A375 (cell line): ENCODE measurements at places on chromosomes 11 and 22. TPM values are rescaled to one million over a fixed set of nuclear protein-coding genes. Genes with fewer than 3 reads are reported as not detected.

The ANKK1 gene
- 0.26 and 0.27 TPM in 2 replicates for total RNA-seq

The SAA4 gene
- not detected in 2 replicates for total RNA-seq

The NFAM1 gene
- not detected in 2 replicates for total RNA-seq

The MB gene
- not detected in 2 replicates for total RNA-seq

The OR8K5 gene
- total RNA-seq, result not detected in 2 replicates

The CCDC87 gene
- total RNA-seq, result 0.11 TPM in 1 of 2 replicates, not detected in the other

The MS4A2 gene
- total RNA-seq, result not detected in 2 replicates

The TIRAP gene
- 6.8 and 7.7 TPM in 2 replicates for total RNA-seq

The OR4A16 gene
- total RNA-seq, result not detected in 2 replicates

The BACE1 gene
- total RNA-seq, result 17.3 and 25.3 TPM in 2 replicates

The CECR2 gene
- total RNA-seq, result 0.48 and 1.0 TPM in 2 replicates

The SLC25A18 gene
- 0.21 TPM in 1 of 2 replicates, not detected in the other for total RNA-seq

The CARD10 gene
- total RNA-seq, result 35.8 and 36.7 TPM in 2 replicates

The CLDN5 gene
- total RNA-seq, result not detected in 2 replicates

The SIRT3 gene
- total RNA-seq, result 10.6 and 10.7 TPM in 2 replicates

The CFAP300 gene
- 1.4 and 4.1 TPM in 2 replicates for total RNA-seq

The GLYATL2 gene
- total RNA-seq, result 0.66 and 1.4 TPM in 2 replicates

The CADM1 gene
- 45.2 and 57.7 TPM in 2 replicates for total RNA-seq

The SLC37A2 gene
- 15.2 and 16.2 TPM in 2 replicates for total RNA-seq

The KRTAP5-1 gene
- not detected in 2 replicates for total RNA-seq

The NELL1 gene
- total RNA-seq, result not detected in 2 replicates

The MFNG gene
- 2.0 and 2.5 TPM in 2 replicates for total RNA-seq

The OR8G1 gene
- total RNA-seq, result 0.38 and 0.64 TPM in 2 replicates

The RTN4R gene
- total RNA-seq, result 1.2 and 1.9 TPM in 2 replicates

The SMIM38 gene
- 0.30 and 0.66 TPM in 2 replicates for total RNA-seq

The CDHR5 gene
- not detected in 2 replicates for total RNA-seq

The FDX1 gene
- 7.4 and 8.0 TPM in 2 replicates for total RNA-seq

The PRDM11 gene
- total RNA-seq, result 2.9 and 5.8 TPM in 2 replicates

The OR56A1 gene
- not detected in 2 replicates for total RNA-seq

The LIF gene
- 40.2 and 43.6 TPM in 2 replicates for total RNA-seq

The ROBO4 gene
- total RNA-seq, result 9.1 and 16.4 TPM in 2 replicates

The IFT27 gene
- total RNA-seq, result 4.8 and 6.3 TPM in 2 replicates

The LRRC74B gene
- total RNA-seq, result 0.05 TPM in 1 of 2 replicates, not detected in the other
